ENCODE measurements at places on chromosomes 12 and 14.

GRCh38 chr14:65502676-65503124 lies 90.2 kb downstream of the FUT8 start:
- DNase-seq: no peak

- no peak for DNase-seq
These were observed 26.5 kb upstream of the PLD4 start for GRCh38 chr14:104898195-104898558.

DNA sequence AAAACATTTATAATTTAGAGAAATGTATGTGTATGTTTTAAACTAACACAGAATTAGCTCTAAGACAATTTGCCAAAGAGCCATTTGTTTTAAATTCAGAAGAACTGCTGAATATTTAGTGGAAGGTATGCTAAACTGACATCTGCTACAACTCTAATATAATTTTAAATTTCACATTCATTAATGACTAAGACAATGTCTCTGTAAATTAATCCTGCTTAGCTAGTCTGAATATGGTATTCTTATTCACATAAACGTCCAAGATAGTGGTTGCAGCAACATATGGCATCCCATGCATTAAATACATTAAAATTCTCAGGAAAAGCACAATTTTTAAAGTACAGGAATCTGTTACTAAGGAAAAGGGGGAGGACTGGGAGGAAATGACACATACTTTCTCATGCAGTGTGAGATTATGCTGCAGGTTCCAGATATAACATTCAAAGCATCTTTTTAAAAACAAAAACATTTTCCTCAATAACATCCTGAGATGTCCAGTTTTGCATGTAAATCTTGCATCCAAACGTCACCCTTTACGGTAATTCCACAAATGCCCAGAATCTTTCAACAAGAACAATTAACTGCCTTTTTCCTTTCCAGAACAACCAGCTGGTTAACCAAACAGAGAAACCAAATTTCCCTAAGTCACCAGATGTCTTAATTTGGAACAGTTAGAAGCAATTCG lies 26.9 kb downstream of the WDR89 start:
- DNase-seq: no peak

- DNase-seq: no peak
These were observed 7.7 kb upstream of the PPP1R13B start for GRCh38 chr14:103854822-103855733.

GRCh38 chr12:52630008-52630500 lies 11.7 kb upstream of the KRT73 start:
- DNase-seq: no peak

GRCh38 chr14:69363964-69364363 lies 34.1 kb downstream of the ERH start:
- DNase-seq: no peak

DNA sequence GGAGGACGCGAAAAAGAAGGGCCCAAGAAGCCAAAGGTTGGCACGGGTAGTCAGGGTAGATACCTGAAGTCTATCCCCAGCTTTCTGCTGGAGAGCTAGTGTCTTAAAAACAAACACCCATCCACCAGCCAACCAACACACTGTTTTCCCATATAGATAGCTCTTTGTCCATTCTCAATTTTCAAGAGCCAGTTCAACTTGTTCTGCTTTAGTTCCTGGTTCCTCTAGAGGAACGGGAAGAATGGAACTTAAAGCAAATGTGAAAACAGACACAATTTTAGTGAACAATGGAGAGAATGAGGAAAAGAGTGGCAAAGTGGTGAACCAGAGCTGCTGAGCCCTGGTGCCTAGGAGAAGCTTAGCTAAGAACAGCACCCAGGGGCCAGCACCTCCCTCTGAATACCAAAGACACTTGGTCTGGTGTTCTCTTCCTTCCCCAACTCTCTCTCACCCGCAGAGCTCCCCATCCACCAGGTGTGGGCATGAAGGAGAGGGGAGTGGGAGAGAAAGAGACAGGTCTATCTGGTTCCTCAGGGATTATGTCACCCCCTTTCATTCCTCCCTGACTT lies 3.8 kb downstream of the NDRG2 start:
- no peak for DNase-seq

DNA sequence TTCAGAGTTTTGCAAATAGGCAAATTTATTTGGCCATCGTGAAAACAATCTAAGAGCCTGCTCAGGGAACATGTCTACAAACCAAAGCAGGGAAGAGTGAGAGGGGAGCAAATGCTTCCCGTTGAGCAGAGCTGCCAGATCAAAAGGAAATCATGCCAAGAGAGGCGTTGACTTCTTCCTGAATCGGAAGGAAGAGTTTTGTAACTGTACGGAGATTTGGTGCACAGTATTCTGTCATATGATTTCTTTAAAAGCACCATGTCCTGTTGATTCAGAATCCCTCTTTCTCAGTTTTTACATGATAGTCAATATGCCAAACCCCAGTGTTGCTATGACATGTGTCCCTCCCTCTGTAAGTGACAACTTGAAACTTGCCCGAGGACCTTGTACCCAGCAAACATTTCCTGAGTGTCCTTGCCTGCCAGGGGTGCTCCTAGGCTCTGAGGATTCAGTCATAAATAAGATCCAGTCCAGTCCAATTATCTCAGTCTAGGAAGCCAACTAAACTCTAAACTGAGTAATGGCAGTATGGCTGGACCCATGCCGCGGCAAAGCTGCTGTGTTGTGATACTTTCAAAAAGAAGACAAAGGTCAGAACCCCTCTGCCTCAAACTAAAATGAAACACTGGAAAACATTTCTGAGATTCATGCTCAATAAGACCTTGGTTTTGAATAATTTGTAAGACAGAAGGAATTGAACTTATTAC lies 300.1 kb upstream of the FKBP4 start:
- DNase-seq: no peak

DNA sequence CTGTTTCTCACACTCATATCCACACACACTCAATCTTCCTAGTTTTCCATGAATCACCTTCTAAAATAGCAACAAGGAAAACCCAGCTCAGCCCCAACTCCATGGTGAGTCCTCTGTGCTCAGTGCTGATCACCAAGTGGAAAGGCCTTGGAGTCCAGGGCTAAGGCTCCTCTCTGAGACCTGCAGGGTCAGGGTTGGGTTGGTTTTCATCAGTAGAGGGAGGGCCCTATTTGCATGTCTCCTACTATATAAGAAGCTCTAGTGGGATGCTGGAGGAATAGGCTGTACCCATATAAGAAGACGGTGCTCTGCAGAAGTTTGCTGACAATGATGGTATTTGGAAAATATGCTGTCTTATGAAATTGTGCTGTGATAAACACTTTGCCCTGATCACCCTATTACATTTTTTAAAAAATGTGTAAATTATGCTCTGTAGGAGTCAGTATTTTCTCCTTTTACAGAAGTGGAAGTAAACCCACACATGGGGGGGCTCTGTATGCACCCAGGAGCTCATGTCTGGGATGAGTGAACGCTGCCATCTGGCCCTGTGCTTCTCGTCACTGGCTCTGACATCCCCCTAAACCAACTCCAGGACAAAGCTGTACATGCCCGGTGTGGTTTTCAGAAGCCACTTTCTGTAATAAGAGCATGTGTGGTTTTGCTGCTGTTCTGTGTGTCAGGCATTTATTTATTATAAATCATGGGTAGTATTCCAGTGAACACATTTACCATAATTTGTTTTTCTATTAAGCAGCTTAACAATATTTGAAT lies 536.3 kb downstream of the TMEM121 start:
- DNase-seq: no peak

DNA sequence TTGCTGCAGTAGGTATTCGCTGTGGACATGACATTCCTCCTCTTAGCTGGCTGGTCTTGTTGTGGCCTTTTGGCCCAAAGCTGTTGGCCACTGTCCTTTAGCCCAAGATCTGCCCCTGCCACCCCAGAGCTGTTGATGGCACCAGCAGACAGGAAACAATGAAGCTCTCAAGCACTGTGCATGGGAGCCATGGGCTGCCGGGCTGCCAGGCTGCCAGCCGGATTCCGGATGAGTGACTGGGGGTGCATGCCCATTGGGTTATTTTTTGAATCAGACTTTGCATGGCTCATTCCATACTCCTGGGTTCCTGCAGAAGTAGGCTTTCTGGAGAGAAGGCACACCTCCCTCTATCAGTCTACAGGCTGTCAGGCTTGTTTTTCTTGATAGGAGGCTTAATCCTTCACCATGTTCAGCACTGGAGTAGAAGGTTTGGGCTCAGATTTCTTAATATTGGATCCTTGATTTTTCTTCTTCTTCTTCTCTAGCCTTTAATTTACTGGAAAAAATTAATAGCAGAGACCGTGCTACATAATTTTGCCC lies 32.4 kb downstream of the MAX start:
- DNase-seq: no peak

DNA sequence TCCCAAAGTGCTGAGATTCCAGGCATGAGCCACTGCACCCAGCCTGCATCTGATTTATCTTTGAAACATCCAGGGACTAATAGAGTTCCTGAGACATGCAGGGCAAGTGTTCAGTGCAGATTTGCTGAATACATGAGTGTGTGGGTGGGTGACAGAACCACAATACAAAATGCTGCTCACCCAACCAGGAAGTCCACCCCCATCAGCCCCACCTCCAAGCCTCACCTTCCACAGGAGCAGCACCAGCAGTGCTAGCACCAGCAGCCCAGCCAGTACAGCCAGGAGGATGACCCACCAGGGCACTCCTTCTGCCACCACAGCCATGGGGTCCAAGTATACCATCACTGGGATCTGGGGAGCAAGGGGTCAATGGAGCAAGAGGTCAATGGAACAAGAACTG lies 20.0 kb downstream of the ITGA7 start:
- no peak for DNase-seq

DNA sequence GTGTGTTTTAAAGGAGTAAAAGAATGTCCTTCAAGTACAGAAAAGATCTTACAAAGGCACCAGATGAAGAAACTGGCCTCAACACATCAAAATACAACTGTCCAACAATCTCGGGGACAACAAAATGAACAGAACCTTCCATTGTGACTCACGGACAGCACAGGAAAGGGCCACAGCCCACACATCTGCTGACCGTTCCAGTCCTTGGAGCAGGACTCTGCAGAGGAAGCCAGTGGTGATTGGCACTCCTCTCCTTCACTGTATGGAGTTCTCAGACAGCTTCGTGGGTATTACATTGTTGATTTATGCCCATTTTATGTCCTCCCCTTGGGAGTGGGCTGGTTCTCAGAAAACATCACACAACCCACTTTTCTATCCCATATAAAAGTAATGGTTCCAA lies 32.5 kb upstream of the TC2N start:
- no peak for DNase-seq

DNA sequence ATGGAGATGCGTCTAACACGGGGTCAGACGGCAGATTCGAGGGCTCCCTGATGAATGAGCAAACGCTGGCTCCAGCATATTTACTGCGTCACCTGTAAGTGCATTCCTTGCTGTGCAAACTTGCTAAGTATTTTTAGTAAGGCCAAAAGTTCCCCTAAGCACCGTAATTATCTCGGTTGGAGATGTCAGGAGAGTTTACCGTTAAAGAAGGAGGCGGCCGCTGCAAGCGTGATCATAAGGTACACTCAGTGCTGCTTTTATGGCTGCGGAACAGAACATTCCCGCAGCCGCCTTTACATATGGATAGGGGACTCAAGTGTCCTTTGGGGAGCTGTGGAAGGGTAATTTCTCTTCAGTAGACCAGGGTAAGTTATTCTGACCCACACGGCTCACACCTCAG lies 175.6 kb downstream of the GLT1D1 start:
- no peak for DNase-seq

- no peak for DNase-seq
These were observed 422.1 kb upstream of the SYT1 start for GRCh38 chr12:78442454-78442801.

GRCh38 chr14:22567437-22567836 lies 21.6 kb downstream of the DAD1 start:
- DNase-seq: no peak

DNA sequence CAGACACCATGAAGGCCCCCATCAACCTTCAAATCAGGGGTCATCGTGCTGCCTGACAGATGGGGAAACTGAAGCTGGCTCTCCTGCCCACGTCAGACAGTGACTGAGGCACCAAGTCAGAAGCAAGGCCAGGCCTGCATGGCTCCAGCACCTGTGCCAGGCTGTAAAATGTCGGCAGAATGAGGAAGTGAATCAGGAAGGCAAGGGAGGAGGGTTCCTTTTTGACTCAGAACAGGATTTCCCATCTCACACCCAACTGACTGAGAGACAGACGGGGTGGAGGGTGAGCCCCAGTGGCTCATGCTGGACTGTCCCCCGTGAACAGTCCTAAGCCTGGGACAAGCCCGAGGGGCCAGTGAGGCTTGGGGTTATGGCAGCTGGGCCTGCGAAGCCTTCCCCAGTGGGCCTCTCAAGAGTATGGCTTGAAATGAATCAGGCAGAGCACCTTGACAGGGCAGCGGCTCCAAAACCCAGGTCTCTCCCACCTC lies 20.9 kb downstream of the SYNE3 start:
- no peak for DNase-seq

DNA sequence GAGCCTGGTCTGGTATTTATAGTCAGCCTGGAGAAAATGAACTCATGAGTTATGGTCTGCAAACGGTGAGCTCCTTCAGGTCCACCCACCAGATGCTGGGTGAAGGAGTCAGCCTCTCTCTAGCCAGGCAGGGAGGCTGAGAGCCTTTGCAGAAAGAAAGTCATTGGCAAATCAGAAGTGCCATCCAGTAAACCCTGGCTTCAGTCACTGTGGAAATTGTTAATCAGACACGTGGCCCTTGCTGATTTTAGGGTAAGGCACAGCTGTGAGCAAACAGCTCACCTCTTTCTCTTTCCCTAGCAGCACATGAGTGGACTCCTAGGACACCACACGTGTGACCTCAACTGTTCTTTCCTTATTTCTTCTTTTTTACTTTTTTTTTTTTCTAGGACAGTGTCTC lies 44.9 kb downstream of the CHST11 start:
- DNase-seq: no peak

GRCh38 chr14:102805371-102805891 lies 28.2 kb downstream of the TRAF3 start:
- no peak for DNase-seq

DNA sequence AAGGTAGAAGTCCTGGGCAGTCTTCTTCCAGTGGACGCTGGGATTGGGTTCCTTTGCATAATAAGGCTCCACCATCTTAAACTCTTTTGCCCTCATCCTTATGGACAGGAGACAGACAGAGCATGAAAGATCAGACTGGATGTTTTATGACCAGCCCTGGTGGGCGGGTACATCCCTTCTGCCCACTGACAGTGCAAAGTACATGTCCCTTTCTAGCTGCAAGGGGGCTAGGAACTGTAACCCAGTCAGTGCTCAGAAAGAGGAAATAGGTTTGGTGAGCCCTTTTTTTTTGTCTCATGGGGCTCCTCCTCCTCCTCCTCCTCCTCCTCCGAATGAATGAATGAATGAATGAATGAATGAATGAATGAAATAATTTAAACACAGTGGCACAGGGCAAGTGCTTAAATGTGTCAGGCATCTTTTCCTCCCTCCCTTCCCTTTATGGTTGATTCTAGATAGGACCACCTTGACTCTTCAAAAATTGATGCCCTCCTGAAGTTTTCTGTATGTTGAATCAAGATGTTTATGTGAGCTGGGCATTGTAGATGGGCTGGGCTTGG lies 36.4 kb upstream of the HNF1A start:
- DNase-seq: no peak

All from neural crest cell (in vitro differentiated cells).